Stimulated activated CD4-positive, alpha-beta T cell treated with anti-CD3 and anti-CD28 coated beads, Interleukin-1b, Interleukin-23, amount 100 ng/mL, for 1 hour (primary cell): ENCODE measurements at places on chromosomes 11 and 22.

- DNase-seq: no peak
Observed at GRCh38 chr22:40244586-40244985, 66.9 kb downstream of the TNRC6B start.

DNA sequence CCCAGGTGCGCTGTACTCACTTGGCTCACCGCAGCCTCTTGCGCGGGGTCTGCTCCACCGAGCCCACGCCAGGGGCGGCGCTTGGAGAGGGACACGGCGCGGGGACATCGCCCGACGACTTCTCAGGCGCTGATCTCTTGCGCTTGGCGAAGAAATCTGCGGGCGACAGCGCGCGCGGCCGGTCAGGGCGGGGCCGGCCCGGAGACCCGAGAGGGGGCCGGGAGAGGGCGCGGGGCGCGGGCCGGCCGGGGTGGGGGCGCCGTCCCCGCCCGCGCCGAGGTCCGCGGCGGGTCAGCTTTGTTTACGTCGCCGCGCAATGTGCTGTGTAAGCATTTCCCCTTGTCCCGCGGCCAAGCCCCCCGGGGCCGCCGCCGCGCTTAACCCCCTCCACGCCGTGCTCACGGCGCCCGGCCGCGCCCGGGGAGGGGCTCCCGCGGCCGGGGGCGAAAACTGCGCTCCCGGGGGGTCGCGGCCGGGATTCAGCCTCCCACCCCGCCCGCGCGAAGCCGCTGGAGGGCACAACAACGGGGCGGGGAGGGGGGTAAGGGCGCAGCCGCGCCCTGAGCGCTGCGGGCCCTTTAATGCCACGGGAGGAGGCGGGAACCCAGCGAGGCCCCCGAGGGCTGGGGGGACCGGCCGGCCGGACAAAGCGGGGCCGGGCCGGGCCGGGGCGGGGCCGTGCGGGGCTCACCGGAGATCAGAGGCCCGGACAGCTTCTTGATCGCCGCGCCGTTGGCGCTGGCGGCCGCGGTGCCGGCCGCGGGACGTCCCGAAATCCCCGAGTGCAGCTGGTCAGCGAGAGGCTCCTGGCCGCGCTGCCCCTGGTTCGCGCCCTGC is 1.4 kb downstream of the CDKN1C start:
- DNase-seq: no peak

GRCh38 chr11:128424271-128424711 is 163.1 kb downstream of the ETS1 start:
- DNase-seq: no peak

GRCh38 chr11:128765571-128766549 is 72.0 kb downstream of the FLI1 start:
- no peak for DNase-seq

GRCh38 chr11:94593030-94593429 is 25.9 kb downstream of the PIWIL4 start:
- DNase-seq: no peak

DNA sequence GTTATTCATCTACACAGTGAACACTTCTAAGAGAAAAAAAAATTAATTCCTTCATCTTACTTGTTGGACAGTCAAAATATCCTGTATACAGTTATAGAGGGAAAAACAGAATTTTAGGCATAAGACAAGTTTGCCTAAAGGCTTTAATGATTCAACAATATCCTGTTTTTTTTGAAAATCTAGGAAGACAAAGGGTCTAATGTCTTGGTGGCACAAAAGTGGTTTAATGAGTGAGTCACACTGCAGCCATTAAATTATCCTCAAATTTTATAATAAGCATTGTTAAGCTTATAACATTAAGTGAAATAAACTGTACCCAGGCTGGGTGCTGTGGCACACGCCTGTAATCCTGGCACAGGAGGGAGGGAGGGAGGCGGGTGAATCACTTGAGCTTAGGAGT is 72.9 kb downstream of the GAB2 start:
- DNase-seq: no peak

DNA sequence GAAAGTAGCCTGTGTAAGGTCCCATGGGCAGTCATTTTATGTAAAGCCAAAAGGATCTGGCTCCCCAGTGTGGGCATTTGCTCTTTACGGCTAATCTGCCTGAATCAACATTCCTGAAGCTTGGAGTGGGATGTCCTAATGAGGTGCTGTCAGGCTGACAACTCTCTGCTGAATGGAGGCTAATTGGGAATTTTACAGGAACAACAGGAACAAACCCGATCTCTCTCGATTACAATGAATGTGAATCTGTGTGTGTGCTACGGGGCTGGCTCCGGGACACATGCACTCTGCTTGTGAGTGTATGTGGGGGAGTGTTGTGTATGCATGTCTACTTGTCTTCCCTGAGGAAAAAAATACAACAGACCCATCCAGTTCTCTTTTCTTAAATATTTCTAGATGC is 415.2 kb downstream of the TENM4 start:
- no peak for DNase-seq

- DNase-seq: no peak
Observed at GRCh38 chr11:13687271-13687670, 18.8 kb downstream of the FAR1 start.

DNA sequence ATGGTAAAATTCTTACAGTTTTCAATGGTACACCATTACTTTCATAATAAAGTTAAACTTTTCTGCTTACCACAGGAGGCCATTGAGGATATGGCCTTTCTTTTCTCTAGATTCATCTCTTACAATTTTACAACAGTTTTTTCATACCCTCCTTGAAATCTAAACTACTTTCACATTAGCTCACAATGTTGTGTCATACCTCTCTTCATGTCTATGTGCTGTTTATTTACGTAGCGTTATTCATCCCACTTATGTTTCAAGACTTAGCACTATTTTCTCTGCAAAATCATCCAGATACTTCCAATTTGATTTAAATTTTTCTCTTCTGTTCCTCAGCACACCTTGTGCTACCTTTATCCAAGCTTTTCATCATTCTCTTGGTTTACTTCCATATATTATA is 123.3 kb downstream of the METTL15 start:
- no peak for DNase-seq

GRCh38 chr11:78397398-78397797 is 20.2 kb downstream of the GAB2 start:
- no peak for DNase-seq

GRCh38 chr22:28017859-28018258 is 98.8 kb upstream of the PITPNB start:
- DNase-seq: no peak

DNA sequence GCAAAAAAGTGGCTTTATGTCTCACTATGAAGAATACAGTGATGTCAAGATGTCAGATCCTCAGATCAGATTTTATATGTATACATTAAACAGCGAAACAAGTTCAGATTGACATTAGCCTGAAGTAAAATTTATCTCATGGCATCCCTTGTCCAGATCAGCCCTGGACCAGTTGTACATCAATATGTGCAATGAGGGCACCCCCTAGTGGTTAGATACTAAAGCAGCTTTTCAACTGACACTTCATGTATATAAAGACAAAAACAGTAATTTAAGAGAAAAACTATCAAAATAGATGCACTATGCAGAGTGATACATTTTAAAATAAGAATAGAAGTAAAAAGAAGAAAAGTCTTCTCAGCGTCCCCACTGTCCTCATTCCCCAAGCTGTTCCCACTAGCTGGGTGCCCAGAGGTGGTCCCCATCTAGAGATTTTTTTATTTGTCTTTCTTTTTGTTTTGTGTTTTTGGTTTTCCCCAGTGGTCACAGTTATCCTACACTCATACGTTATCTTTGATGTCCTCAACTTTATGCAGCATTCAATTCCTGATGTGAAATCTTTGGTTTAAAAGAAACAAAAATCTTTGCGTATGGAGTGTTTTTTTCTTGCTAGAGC is 2193.4 kb upstream of the RAG2 start:
- DNase-seq: no peak

- DNase-seq: no peak
Observed at GRCh38 chr22:26768952-26769351, 111.6 kb downstream of the MIAT start.

DNA sequence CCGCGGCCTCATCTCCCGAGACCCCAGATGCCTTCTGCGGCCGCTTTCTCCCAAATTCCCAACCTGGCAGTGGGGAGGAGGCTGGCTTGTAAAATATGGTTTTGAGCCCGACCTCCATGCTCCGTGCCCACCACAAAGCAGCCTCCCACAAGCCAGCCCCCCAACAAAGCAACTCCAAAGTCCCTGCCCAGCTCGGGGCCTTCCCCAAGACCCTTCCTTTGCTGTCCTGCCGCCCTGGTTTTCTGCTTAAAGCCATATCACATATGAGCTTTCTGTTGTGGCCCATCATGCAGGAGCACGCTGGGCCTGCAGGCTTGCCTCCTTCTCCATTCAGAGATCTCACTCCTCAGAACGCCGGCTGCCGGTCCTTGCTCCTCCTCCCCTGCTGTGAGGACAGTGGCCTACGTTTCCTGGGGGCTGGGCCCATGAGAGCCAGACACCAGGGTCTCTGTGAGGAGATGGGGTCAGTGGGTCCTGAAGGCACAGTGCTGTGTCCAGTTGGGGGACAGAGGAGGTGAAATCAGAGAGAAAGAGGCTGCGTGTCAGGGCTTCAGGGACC is 680.0 kb downstream of the BRD1 start:
- DNase-seq: no peak

DNA sequence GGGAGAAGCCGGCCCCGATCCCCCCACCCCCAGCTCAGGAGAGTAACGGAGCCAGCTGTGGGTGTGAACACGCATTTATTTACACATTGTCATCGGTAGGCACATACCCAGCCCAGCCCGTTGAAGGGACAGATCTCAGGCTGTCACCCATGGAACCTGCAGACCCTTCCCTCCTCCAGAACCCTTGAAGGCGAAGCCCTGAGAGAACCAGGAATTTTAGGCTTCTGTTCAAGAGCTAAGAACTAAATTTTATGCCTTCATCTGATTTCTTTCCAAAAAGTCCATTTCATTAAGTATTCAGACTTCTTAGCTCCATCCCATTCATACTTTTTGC is 379 bp upstream of the BRMS1 start:
- no peak for DNase-seq

- DNase-seq: no peak
Observed at GRCh38 chr11:134277183-134278001, 1.2 kb downstream of the GLB1L3 start.

GRCh38 chr22:23754980-23755636 is 883 bp upstream of the VPREB3 start:
- no peak for DNase-seq

GRCh38 chr11:66484806-66485380 is 4.7 kb downstream of the DPP3 start:
- no peak for DNase-seq

DNA sequence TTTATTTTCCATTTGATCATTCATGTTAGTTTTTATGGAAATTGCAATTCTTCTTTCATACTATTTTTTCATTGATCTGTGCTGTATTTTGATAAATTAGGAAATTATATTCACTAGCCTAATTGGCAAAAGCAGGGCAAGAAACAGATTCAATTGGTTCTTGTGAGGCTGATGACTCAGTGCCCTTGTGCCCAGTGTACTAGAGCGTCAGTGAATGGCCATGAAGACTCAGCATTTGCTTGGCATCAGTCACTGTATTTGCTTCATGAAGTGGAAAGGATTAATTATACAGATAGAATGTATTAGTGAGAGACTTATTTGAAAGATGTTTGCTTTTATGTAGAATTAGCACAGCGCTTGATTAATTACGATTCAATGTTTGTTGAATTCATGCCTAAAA is 31.8 kb downstream of the MRGPRX1 start:
- no peak for DNase-seq

DNA sequence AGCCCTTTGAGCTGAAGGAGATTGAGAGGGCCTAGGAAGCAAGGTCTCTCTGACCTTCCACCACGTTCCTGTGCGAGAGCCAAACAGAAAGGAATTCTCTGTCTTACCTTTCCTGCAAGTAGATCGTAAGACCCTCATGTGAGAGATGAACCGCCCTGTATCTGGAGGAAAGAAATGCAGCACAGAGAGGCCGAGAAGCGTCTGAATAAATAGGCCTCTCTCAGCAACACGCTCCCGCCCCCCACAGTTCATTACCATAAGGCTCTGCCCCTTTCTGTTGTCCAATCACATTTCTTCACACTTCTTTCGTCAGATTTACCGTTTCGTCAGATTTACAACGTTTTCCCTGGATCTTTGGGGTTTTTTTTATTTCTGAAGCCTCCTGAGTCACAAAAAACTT is 90.3 kb downstream of the BLID start:
- no peak for DNase-seq

- DNase-seq: no peak
Observed at GRCh38 chr11:119972281-119972680, 165.6 kb downstream of the TRIM29 start.

GRCh38 chr11:1447845-1448825 is 38.4 kb downstream of the MOB2 start:
- DNase-seq: no peak

GRCh38 chr11:68749229-68750123 is 1.8 kb downstream of the TESMIN start:
- no peak for DNase-seq

GRCh38 chr22:22068025-22068424 is 85.4 kb upstream of the TOP3B start:
- no peak for DNase-seq

GRCh38 chr22:41563051-41563711 is 2.4 kb downstream of the CSDC2 start:
- DNase-seq: no peak

DNA sequence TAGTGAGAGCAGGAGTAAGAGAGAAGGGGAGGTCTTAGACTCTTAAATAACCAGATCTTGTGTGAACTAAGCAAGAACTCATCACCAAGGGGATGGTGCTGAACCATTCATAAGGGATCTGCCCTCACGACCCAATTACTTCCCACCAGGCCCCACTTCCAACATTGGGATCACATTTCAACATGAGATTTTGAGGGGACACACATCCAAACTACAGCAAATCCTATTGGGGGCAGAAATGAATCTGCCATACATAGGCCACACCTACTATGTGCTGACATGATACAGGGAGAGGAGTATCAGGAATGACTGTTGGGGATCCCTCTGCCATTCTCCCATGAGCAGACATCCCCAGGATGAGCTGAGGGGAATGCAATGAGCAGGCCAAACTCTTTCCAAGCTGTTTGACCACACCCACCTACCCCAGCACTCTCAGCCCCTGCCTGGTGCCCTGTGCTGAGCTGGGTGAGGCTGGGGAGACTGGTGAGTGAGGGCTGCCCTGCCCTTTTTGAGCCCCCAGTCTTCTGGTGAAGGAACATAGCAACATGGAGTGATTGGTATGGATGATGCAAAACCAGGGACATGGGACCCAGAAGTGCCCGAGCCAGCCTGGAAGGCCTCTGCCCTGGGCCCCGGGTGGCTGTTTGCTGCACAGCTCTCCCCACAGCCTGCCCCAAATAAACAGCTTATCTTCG is 1.2 kb upstream of the GTSE1 start:
- DNase-seq: no peak

DNA sequence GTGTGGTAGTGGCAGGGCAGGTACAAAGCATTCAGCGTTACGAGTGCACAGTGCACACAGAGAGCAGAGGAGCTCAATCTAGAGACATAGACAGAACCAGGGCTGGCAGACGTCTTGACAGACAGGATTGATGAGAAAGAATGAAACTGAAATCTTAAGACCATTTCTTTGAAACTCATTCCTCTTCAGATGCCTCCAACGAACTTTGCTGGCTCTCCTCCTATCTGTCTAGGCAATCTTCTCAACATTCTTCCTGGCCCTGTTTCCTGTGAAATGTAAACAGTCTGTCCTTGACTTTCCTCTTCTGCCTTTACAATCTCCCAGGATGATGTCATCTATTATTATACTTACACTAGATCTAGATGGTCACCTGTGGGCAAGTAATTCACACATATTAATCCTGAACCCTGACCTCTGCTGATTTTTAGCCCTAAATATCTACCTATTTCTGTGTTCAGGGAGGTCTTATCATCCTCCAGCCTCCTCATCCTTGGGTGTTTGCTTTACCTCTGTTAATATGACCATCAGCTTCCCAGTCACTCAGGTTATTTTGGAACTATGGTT is 119.5 kb downstream of the ENTHD1 start:
- no peak for DNase-seq

- no peak for DNase-seq
Observed at GRCh38 chr11:134740590-134741261, 328.7 kb upstream of the B3GAT1 start.
